ENCODE measurements at places on chromosomes 1 and 21.

- no peak for DNase-seq
Observed at GRCh38 chr1:153133267-153133666, 17.4 kb downstream of the SPRR2G start.

DNA sequence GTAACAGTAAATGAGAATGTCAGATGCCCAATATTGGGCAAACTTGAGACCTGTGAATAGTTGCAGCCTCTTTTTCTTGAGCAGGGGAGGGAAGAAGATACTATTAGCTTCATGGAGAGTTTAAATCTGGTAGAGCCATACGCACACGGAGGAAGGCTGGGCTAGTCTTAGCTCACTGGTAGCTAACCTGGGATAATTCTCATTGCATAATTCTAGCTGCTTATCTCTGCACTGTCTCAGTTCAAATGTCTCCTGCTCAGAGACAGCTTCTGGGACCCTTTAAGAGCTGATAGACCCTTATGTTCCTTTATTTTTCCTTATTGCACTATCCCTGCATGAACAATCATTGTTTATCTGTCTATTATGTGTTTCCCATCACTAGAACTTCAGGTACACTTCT is 8.4 kb downstream of the C1orf87 start:
- no peak for DNase-seq

GRCh38 chr1:200015811-200016210 is 11.7 kb upstream of the NR5A2 start:
- DNase-seq, result no peak

DNA sequence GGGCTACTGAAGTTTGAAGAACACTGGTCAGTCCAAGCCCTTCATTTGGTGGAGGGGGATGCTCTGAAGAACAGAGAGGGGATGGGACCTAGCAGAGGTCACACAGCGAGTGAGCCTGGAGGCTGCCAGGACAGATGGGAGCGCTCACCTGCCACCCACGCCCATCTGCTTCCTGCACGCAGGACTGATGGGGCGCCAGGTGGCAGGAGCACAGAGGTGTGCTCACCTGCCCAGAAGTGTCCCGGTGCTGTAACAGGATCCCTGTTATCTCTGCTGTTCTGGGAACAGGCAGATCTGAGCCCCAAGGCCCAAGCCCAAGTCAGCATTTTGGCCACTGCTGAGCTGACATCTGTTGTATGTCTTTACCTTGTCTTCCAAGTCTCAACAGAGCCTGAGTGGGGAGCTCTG is 40.5 kb downstream of the EPHB2 start:
- DNase-seq, result no peak

DNA sequence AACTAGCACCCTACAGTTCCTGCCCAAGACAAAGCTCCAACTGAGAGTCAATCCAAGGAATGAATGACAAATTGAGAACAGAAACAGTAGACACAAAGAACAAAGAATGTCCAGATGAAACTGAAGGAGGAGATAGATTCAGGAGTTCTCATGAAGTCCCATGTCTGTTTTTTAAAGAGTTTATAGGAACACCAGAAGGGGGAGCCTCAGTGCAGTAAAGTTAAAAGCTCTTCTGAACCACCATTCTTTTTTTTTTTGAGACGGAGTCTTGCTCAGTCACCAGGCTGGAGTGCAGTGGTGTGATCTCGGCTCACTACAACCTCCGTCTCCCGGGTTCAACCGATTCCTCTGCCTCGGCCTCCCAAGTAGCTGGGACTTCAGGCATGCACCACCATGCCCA is 323.6 kb downstream of the MRPL39 start:
- no peak for DNase-seq

DNA sequence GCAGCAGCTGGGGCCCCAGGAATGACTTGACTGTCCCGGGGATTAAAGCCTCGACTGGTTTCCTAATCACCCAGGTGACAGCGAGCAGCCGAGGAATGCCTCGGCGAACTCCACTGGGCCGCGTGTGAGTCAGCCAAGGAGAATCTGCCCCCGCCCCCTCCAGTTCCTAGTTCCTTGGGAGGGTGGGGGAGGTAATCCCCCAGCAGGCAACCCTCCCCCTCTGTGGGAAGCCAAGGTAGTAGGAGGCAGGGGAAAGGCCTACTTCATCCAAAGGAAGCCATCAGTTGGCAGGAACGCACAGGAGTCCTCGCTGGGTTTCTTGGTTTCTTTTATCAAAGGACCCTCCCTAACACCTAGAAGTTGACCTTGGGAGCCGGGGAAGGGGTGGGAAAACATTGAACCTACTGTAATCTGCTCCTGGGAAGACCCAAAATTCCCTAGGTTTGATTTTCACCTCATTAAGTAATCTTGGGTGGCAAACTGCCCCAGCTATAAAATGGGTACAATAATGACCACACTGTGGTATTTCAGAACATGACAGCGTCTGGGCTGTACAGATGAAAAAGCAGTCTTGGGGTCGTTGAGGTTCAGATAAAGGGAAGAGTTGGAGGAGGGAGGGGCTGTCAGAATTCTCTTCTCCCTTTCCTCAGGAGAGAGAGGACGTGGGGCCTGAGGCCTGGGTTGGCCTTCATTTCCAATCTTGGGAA is 1.4 kb downstream of the TENT5B start:
- no peak for DNase-seq

GRCh38 chr1:50430010-50430405 is 6.8 kb upstream of the DMRTA2 start:
- no peak for DNase-seq

DNA sequence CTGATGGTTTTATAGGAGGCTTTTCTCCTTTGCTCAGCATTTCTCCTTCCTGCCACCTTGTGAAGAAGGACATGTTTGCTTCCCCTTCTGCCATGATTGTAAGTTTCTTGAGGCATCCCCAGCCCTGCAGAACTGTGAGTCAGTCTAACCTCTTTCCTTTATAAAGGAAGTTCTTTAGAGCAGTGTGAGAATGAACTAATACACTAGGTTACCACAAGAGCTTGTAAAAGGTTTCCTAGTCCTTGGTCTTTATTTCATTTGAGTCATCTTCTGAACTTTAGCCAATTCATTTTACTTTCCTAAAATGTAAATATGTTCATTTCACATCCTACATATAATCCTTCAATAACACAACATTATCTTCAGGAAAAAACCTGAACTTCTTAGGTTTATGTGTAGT is 365.3 kb downstream of the HHIPL2 start:
- no peak for DNase-seq

DNA sequence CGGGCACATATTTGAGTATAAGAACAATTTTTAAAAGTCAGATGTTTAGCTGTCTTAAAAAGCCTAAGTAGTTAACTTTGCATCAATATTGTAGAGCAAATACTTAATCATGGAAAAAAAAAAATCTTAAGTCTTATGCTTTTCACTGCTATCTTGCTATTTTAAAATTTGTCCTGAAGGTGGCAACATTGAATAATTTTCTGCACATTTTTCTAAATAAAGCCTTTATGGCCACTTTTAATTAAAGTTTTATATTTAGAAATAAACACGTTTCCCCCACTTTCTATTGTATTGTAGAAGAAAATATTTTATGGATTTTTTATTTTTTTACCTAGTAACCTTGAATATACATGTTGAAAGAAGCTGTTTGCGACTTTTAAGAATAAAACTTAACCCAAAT is 198.8 kb downstream of the AMY1C start:
- no peak for DNase-seq

GRCh38 chr1:13775459-13775858 is 75.5 kb downstream of the PRDM2 start:
- DNase-seq, result no peak

DNA sequence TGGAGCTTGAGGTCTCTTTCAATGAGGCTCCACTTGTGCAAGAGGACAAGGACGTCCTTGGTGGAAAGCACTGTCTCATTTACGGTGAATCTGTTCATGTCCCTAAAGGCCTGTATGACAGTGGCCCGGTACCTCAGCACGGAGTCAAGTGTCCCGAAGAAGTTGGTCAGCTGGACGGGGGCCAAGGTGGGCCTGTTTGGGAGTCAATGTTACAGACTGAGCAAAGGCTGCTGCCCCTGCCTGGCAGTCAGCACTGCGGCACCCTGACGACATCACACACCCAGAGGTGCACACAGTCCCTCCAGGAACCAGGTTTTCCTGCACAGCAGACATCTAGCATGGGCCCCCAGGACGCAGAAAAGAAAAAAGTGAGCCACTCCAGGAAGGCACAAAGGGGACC is 19.1 kb downstream of the MRAP start:
- DNase-seq, result no peak

- DNase-seq, result peak; percentile 10
Observed at GRCh38 chr1:231628207-231628876, 1.8 kb downstream of the DISC1 start.

- no peak for DNase-seq
Observed at GRCh38 chr1:77134359-77134758, 84.9 kb downstream of the PIGK start.

- DNase-seq, result no peak
Observed at GRCh38 chr1:115706587-115707425, 61.7 kb downstream of the CASQ2 start.

Data from activated CD4-positive, CD25-positive, alpha-beta regulatory T cell (primary cell).